Activated CD4-positive, alpha-beta T cell treated with anti-CD3 and anti-CD28 coated beads for 36 hours (primary cell): ENCODE measurements at places on chromosomes 13 and 19. TPM values are rescaled to one million over a fixed set of nuclear protein-coding genes. Genes with fewer than 3 reads are reported as not detected.
A peak's percentile ranks its signal among the peaks of the same experiment; 100 is the strongest.

GRCh38 chr19:49533551-49534488 is 6.0 kb downstream of the RCN3 start:
- peaks cover 3% of the 10 kb centered on the region for H3K27me3 ChIP-seq
- peak; percentile 90 for DNase-seq
- peak overlapping the region; percentile 78 for H3K4me3 ChIP-seq
- H3K4me1 ChIP-seq, result peaks cover 22% of the 10 kb centered on the region
- H3K36me3 ChIP-seq, result peaks cover 3% of the 10 kb centered on the region
- H3K27ac ChIP-seq, result peak overlapping the region; percentile 71

KLK14 gene
- 1.1 TPM for total RNA-seq

DNA sequence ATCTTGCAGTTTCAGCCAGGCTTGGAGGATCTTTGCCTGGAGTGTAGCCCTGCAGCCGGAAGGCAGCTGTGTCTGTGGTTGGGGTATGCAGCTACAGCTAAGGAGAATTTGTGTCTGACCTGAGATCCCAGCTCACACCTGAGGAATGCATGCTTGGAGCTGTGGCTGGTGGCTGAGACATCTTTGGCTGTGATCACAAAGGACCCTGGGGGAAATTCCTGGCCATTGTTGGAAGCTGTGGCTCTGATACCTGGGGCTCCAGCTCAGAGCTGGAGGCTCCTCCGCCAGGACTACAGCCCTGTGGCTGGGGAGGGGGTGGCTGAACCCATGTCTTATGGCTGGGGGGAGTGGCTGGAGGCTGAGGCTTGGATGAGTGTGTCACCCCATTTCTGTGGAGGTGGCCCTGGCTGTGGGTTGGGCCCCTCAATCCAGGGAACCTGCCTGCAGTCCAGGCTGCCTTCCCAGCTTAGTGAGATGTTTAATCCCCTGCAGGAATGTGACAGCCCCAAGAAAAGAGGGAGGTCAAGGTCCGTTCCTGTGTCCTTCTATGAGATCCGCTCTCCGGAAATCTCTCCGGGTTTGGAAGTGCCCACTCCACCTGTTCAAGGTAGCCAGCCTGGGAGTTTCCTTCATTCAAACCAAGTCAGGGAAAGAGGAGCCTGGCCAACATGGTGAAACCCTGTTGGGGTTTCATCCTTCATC is 27.6 kb downstream of the ARHGEF18 start:
- no peaks in the 10 kb centered on the region for H3K4me1 ChIP-seq
- peaks cover 17% of the 10 kb centered on the region for H3K36me3 ChIP-seq
- H3K4me3 ChIP-seq, result no peak overlapping the region
- H3K27me3 ChIP-seq, result no peaks in the 10 kb centered on the region
- no peak overlapping the region for H3K27ac ChIP-seq
- DNase-seq, result no peak

MEGF8 gene
- total RNA-seq, result 5.3 TPM

CNFN gene
- total RNA-seq, result not detected

GRCh38 chr19:54352546-54352945 is 12.2 kb downstream of the LAIR1 start:
- H3K36me3 ChIP-seq, result peaks cover 2% of the 10 kb centered on the region
- no peak for DNase-seq

SIAH3 gene
- 0.19 TPM for total RNA-seq

PNMA8C gene
- total RNA-seq, result not detected

DNA sequence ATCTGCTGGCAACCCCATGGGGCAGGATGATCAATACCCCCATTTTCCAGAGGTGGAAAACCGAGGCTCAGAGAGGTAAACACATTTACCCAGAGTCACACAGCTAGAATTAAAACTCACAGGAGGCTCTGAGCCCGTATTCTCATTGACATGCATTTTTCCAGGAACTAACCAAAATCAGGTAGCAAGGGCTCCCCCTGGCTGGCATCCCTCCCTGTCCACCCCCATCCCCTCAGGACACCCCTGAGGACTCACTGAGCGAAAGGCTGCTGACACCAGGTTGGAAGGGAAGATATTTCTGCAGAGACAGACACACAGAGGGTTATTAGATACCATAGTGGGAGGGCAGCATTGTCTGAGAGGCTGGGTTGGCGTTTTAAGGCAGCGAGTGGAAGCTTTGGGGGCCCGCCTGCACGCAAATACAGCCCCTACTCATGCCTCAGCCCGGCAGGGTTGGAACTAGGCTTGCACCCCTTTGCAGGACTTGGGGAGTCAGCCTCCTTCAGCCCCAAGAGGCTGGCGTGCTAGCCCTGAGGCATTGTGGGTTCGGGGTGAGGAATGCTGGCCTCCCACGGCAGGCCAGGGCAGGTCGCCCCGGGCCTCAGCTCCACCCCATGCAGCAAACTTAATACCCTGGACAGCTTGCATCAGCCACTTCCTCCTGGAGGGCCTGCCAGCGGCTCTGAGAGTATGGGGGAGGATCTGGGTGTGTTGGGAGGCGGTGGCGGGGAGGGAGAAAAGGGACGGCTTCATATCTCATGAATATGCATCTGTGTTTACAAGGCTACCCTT is 3.9 kb downstream of the SLC1A5 start:
- H3K36me3 ChIP-seq, result peaks cover 66% of the 10 kb centered on the region
- peaks cover 35% of the 10 kb centered on the region for H3K4me1 ChIP-seq
- no peaks in the 10 kb centered on the region for H3K27me3 ChIP-seq
- DNase-seq, result peak; percentile 88
- H3K27ac ChIP-seq, result peak overlapping the region; percentile 94
- peak overlapping the region; percentile 94 for H3K4me3 ChIP-seq
